ENCODE measurements at places on chromosomes 6 and 20. TPM values are rescaled to one million over a fixed set of nuclear protein-coding genes. Genes with fewer than 3 reads are reported as not detected.

Gene PFDN4
- total RNA-seq: 49.1 TPM

Gene EPPIN
- total RNA-seq: not detected

Gene PNLDC1
- 0.37 TPM for total RNA-seq

Gene CLDN20
- not detected for total RNA-seq

Gene LY6G5C
- 2.3 TPM for total RNA-seq

Gene WFDC5
- 1.4 TPM for total RNA-seq

Gene OTOR
- not detected for total RNA-seq

Gene BANF2
- not detected for total RNA-seq

Gene KCNQ5
- 9.8 TPM for total RNA-seq

Gene CD24
- 1.3 TPM for total RNA-seq

Gene SLC12A5
- 3.2 TPM for total RNA-seq

Gene CLVS2
- not detected for total RNA-seq

Gene PRDM13
- not detected for total RNA-seq

Gene ARMC12
- total RNA-seq: 5.2 TPM

Gene BPHL
- 12.5 TPM for total RNA-seq

Gene PLG
- 0.49 TPM for total RNA-seq

Gene CDH4
- 0.17 TPM for total RNA-seq

Gene FAM83C
- total RNA-seq: not detected

Gene KCNK5
- total RNA-seq: 10.9 TPM

Gene SLCO4A1
- 34.6 TPM for total RNA-seq

Gene MUC22
- not detected for total RNA-seq

Gene HLA-G
- total RNA-seq: 0.37 TPM

Gene SEMG1
- total RNA-seq: not detected

Gene APOM
- 5.0 TPM for total RNA-seq

Gene ACSS1
- total RNA-seq: 23.8 TPM

Gene GTF2H4
- total RNA-seq: 43.5 TPM

Gene MAS1
- total RNA-seq: not detected

Data from activated T-cell treated with anti-CD3 and anti-CD28 coated beads, Interleukin-2, amount 50 U/mL, for 72 hours (primary cell).